GM12878 (cell line): ENCODE measurements at places on chromosomes 3 and 15. TPM values are rescaled to one million over a fixed set of nuclear protein-coding genes. Genes with fewer than 3 reads are reported as not detected.
A peak's percentile ranks its signal among the peaks of the same experiment; 100 is the strongest.

CLDN16 gene
- 3.2 and 3.6 TPM in 2 replicates for total RNA-seq

- DNase-seq: no peak
- H3K27me3 ChIP-seq: no peaks in the 10 kb centered on the region
- H3K4me3 ChIP-seq: no peak overlapping the region
- no peaks in the 10 kb centered on the region for H3K36me3 ChIP-seq
- H3K27ac ChIP-seq: no peak overlapping the region
Measured at GRCh38 chr3:32186876-32187275, 51.6 kb upstream of the CMTM8 start.

- H3K27me3 ChIP-seq: no peaks in the 10 kb centered on the region
- no peak overlapping the region for H3K27ac ChIP-seq
- DNase-seq: no peak
- H3K4me1 ChIP-seq: no peaks in the 10 kb centered on the region
- H3K4me3 ChIP-seq: no peak overlapping the region
- H3K36me3 ChIP-seq: no peaks in the 10 kb centered on the region
Measured at GRCh38 chr15:77030048-77030927, 35.4 kb downstream of the PSTPIP1 start.

DNA sequence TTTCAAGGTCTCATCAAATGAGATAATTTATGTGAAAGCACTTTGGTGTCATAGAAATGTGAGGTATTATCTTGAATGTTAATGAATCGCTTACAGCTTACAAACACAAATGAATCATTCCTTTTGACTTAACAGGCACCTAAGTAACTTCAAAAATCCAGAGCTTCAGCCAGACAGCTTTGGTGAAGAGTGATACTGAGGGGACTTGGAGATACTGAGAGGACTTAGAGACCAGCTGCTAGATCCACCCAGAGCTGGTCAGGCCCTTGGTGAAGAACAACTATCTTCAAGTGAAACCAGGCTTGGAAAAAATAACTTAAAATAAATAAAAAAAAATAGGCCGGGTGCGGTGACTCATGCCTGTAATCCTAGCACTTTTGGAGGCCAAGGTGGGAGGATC is 16.2 kb upstream of the ZFYVE19 start:
- peaks cover 9% of the 10 kb centered on the region for H3K4me1 ChIP-seq
- peaks cover 7% of the 10 kb centered on the region; the same call in 1 of the 2 replicates for H3K36me3 ChIP-seq
- no peak overlapping the region for H3K4me3 ChIP-seq

GRCh38 chr3:167843481-167843880 is 108.0 kb downstream of the SERPINI1 start:
- no peak overlapping the region for H3K27ac ChIP-seq
- DNase-seq: no peak
- no peaks in the 10 kb centered on the region for H3K36me3 ChIP-seq
- H3K4me1 ChIP-seq: no peaks in the 10 kb centered on the region
- no peaks in the 10 kb centered on the region for H3K27me3 ChIP-seq
- no peak overlapping the region for H3K4me3 ChIP-seq

GRCh38 chr3:4888913-4889846 is 90.1 kb upstream of the BHLHE40 start:
- peak; percentile 71 for DNase-seq
- no peaks in the 10 kb centered on the region for H3K36me3 ChIP-seq
- H3K27me3 ChIP-seq: no peaks in the 10 kb centered on the region
- H3K27ac ChIP-seq: peak overlapping the region; percentile 69
